ENCODE measurements at places on chromosomes 4 and X.
A peak's percentile ranks its signal among the peaks of the same experiment; 100 is the strongest.

DNA sequence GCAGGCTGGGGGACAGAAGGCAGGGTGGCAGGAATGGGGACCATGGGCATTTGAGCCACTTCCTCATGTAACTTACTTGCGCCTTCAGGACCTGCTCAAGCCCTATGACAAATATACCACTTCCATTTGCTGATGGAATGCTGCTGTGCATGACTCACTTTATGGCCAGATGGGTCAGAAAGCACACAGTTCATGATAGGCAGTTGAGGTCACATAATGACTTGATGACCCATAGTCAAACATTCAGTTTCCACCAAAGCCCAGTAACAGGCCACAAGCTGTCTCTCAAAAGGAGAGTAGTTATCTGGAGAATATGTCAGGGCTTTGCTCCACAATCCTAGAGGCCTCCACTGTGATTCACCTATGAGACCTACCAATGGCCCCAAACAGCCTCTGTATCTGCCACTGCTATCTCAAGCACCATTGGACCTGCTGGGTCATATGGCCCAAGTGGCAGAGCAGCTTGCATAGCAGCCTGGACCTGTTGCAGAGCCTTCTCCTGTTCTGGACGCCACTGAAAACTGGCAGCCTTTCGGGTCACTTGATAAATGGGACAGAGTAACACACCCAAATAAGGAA is 5.3 kb upstream of the PAPSS1 start:
- DNase-seq: no peak

GRCh38 chr4:38179690-38180377 is 219.6 kb downstream of the PTTG2 start:
- peak; percentile 57 for DNase-seq

DNA sequence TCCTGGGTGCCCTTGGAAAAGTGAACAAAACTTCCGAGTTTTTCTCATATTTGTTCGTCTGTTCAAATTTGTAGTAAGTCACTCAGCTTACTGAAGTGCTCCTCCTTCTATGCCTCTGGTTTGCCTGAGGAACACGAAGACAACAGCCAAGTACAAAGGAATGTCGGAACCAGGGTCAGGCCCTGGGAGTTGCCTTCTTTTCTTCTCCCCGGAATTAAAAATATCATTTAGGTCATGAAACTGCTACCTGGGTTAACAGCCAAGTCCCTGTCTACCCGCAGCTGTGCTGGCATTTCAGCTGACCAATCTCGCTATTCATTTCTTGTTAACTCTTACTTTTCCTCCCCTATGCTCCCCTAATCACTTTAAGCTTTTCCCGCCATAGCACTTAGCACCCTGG is 137.6 kb upstream of the TEX13D start:
- DNase-seq: no peak

- no peak for DNase-seq
Measured at GRCh38 chr4:14602206-14602605, 400.1 kb upstream of the CPEB2 start.

DNA sequence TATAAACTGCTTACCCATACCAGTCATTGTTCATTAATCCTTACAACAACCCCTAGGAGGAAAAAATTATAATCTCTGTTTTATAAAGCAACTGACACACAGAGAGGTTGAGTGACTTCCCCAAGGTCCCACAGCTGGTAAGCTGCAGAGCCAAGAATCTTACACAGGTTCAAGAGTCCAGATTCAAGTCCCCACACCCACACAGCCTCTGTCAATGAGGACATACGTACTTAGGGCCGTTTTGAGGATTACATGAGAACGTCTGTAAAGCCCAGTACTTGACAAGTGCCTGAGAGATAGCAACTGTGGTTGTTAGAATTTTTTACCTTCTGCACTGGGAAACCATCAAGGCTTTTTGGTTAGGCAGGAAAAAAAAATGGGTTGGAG is 556 bp upstream of the SLC25A43 start:
- DNase-seq: no peak

- DNase-seq: no peak
Measured at GRCh38 chr4:54837576-54838140, 179.9 kb downstream of the KIT start.

DNA sequence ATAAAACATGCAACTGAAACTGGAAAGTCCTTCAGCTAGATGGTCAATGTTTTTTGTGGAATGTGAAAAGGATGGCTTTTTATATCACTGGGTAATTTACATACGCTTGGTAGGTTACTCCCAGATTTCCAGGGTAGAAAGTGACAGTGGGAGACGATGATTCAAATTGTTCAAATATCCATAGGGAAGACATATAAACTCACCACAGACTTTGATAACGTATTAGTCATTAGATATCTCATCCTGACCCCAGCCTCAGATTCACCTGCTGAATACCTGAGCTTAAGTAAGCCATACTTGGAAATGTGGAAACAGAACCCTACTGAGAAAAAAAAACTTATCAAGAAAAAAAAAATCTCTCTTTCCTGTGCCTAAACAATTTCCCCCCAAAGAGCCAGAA is 169.4 kb downstream of the ZNF674 start:
- DNase-seq: no peak

GRCh38 chrX:94600077-94600476 is 926.1 kb downstream of the FAM133A start:
- DNase-seq: no peak

GRCh38 chrX:97211070-97211469 is 327.4 kb downstream of the RPA4 start:
- DNase-seq: no peak

DNA sequence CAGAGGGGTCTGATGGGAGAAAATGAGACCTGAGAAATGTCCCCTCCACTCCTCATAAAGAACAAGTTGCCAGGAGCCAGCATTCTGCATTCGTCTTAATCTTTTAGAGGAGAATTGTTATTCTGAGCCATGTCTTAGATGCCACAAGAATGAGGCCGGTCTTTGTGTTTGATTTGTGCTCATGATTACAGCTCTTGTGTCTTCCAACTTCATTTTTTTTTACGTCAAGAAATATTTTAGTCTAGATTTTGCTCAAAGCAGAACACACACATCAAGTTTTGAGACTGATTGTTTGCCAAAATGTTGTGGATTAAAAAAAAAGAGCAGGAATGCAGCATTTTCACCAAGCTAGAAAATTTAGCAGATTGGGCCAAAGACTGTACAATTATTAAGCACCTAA is 130.6 kb upstream of the PITX2 start:
- no peak for DNase-seq

- DNase-seq: no peak
Measured at GRCh38 chr4:51943221-51943620, 76.9 kb downstream of the LRRC66 start.

DNA sequence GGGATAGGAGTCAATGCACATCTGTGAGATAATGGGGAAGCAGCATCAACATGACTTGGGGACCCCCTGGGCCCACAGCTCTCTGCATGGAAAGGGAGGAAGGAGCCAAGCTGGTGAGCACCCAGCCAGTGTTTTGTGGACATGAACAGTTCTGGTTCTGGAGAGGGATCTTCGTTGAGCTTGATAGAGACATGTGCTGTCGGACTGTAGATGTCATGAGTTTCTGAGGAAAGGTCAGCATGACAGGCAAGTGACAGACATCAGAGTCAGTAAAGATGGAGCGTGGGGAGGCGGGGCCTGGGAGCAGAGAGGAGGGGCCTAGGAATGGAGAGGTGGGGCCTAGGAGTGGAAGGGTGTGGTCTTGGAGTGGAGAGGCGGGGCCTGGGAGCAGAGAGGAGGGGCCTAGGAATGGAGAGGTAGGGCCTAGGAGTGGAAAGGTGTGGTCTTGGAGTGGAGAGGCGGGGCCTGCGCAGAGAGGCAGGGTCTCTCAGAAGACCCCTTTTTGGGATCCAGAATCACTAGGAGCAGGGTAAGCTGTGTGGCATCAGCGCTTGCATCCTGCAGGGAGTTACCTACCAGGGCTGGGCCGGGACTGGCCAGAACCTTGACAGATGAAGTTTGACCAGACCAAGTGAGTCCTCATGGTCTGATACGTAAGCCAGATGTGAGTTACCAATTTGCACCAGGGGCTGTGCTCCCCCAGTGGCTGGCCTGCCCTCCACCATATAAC is 33.7 kb downstream of the PIGG start:
- no peak for DNase-seq

GRCh38 chrX:31021537-31021936 is 50.3 kb downstream of the FTHL17 start:
- DNase-seq: no peak

DNA sequence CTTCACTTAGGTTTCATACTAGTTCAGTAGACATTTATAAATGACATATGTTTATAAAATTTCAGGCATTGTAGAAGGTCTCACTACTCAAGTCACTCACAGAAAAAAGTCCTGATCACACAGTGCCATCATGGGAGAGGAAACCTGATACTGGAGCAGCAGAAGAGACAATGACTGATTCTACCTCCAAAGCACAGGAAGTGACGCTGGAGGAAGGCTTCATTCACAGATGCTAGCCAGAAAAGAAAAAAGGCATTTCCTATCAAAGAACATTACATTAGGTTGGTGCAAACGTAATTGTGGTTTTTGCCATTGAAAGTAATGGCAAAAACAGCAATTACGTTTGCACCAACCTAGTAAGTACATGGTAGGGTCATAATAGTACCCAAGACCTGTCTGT is 79.5 kb downstream of the RASGEF1B start:
- DNase-seq: no peak

DNA sequence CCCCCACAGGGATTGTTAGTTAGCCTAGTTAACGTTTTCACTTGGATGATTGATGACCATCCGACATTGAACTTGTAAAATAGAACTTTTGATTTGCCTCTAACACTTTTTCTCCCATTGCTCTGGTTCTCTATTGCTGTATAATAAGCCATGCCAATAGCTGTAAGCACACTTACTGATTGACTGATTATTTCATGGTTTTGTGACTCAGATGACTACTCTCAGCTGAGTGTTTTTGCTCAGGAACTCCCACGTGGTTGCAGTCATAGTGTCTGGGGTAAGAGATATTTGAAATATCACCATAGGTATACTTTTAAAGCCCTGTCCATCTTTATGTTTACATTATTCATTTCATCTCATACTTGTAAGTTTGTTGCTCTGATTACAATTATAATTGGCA is 1285.5 kb downstream of the STIM2 start:
- DNase-seq: no peak

- DNase-seq: no peak
Measured at GRCh38 chrX:145609951-145610511, 207.6 kb upstream of the SLITRK2 start.

GRCh38 chrX:9919632-9920172 is 47.5 kb upstream of the CLDN34 start:
- DNase-seq: no peak

DNA sequence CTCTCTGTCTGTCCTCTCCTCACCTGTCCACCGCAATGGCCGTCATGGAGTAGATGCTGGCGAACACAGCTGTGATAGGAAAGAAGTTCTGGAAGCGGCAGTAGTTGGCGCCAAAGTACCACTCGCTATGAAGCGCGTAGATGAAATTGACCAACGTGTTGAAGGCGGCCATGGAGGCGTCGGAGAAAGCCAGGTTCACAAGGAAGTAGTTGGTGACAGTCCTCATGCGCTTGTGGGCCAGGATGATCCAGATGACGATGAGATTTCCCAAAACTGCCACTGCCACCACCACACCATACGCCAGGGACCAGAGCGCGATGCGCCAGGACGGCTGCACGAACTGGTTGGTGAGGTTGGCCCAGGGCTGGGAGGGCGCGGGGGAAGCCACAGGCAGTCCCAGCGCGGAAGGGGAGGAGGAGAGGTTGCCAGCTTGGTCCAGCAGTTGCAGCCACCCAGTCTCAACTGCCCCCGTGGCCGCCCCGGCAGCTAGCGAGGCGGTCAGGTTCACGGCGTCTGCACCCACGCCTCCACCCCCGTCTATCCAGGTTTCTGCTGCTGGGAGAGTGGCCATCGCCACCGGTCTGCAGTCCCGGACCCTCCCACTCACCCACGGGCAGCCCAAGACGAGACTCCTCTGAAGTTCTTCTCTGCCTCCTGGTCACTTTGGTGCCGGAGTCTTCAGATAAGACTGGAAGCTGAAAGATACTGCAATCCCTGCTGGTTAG is 518 bp downstream of the TACR3 start:
- DNase-seq: no peak

GRCh38 chr4:94396984-94397383 is 54.3 kb upstream of the HPGDS start:
- DNase-seq: no peak

DNA sequence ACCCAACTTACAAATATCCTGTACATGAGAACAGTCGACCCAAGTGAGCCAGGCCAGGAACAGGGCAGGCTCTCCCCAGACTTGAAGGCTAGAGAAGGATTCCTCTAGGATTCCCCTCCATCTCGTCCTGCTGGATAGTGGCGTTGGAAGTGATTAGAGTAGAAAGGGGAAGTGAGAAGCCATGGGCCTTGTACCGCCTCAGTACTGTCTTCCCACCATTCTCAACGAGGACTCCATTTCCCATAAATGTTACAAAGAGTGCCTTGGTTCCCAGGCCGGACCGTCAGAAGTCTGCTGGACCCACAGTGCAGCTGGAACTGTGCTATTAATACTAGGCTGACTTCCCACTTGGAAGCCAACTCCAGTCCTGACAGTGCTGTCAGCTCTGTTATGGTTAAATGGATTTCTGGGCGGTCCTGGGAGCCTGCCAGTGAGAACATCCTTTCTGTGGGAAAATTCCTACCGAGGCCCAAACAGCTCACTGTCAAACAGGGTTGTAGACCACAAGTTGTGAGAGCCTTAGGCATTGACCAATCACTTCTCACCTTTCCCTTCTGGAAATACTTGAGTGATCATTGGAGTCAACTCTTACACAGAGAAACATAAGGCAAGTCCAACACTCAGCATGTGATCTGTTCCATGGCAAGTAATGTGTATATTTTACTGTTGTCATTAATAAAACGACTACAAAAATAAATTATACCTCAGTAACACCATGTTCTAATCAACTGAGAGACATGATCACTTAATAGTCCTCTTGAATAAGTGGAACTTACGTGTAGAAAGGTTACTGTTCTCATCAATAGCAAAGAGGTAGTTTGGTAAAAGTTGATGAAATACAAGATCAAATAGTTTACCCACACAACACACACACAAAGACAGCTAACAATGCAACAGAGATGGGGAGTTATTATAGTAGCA is 58.4 kb downstream of the AMELX start:
- no peak for DNase-seq

DNA sequence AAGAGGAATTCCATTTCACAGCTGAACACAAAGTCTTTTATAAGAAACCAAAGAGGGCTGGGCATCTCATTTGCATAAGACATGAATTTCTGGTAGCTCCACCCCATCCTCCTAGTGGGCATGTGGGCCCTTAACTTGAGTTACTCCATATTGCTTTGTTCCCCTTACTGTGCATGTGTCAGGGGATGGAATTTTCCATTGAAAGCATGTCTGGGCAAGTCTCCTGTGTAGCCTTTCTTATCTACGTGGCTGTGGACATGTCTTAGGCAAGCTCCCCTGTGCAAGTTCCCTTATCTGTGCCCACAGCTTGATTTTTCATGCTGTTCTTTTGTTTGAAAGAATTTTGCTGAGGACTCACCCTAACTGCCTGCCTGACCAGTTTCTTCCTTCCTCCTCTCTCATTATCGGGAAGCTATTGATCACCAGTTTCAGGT is 123.5 kb upstream of the JADE1 start:
- DNase-seq: no peak

- DNase-seq: no peak
Measured at GRCh38 chr4:76339364-76339763, 32.8 kb downstream of the STBD1 start.
